ENCODE measurements at places on chromosomes 5 and 9.
A peak's percentile ranks its signal among the peaks of the same experiment; 100 is the strongest.

GRCh38 chr5:113181853-113182490, 205.4 kb downstream of the DCP2 start:
- DNase-seq, result no peak

GRCh38 chr5:53333160-53333559, 147.3 kb upstream of the FST start:
- no peak for DNase-seq

DNA sequence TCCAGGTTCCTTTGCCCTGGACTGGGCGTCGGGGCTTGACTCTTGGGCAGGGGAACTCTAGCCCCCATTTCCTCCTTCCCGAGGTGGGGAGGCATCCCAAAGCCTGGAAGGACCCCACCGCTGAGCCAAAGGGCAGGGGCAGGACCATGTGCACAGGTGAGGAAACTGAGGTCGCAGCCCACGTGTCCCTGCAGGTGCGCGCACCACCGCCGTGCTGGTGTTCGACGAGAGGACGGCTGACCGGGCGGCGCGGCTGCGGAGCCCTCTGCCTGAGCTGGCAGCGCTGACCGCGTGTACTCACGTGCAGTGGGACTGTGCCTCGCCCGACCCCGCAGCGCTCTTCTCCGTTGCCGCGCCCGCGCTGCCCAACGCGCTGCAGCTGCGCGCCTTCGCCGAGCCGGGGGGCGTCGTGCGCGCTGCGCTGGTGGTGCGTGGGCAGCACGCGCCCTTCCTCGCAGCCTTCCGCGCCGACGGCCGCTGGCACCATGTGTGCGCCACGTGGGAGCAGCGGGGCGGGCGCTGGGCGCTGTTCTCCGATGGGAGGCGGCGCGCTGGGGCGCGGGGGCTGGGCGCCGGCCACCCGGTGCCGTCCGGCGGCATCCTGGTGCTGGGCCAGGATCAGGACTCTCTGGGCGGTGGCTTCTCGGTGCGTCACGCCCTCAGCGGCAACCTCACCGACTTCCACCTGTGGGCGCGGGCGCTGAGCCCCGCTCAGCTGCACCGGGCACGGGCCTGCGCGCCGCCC, 2.8 kb downstream of the ADGRD2 start:
- no peak for DNase-seq

DNA sequence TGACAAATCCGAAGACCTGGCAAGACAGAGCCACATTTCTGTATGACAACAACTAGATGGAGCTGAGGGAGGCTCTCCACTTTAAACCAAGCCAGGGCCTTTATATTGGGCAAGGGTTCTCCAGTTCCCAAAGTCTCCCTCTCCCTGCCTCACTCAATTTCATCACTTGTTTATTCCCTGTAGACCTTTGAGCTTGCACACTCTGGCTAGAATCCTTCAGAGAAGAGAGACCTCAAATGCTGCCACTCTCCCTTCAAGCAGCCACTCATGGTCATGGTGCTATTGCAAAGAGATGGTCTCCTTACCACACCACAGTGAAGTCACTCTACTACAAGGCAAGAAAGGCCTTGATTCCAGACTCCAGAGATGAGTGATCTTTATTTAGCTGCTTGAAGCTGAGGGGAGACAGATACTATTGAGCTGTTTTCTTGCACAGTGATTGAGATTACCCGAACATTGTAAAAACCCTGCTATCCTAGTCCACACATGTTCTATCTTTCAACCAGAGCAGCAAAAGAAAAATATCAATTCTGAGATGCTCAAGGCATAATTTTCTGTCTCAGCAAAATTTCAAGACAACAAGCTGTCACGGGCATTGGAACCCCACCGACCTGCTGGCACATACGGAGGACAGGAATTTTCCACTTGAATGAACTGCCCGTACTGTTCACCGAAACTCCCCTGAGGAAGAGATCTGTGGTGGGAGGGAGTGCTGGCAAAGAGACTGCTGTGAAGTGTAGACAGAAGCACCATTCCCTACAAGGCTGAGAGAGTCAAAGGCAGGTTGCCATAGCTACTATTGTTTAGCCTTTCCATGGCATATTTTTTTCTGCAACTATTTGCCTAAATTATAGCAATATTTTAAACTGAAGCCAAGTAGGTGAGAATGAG, 81.1 kb downstream of the CDO1 start:
- no peak for DNase-seq

- no peak for DNase-seq
Measured at GRCh38 chr5:55101556-55102276, 730 bp upstream of the GZMA start.

GRCh38 chr5:67146574-67146973, 50.0 kb downstream of the CD180 start:
- DNase-seq, result no peak

DNA sequence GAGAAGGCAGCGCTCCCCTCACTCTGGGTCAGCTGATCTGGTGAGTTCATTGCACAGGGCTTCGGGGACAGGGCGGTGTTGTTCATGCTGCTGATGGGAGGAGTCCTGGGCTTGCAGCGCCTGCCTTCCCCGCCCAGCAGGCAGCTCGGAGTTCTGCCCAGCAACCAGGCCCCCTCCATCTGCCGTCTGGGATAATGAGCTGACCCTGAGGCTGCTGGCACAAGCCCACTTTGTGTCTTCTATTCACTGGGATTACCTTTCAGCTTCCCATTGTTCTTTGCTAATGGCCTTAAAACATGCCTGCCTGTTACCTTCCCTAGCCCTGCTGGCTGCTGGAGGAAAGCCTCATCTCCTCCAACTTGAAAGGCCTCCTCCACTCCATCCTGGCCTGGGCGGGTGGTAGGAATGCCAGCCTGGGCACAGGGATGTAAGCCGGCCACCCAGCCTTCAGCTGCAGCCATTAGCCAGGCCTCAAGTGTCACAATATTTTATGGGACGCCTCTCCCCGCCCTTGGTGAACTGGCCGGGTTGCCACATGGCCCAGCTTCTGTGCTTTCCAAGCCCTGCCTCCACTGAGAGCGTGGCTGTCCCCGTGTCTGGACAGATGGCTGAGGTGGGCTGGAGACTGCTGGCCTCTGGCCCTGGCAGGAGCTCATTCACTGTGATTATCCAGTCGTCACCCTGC, 70.4 kb downstream of the GADD45G start:
- DNase-seq, result peak; percentile 76

DNA sequence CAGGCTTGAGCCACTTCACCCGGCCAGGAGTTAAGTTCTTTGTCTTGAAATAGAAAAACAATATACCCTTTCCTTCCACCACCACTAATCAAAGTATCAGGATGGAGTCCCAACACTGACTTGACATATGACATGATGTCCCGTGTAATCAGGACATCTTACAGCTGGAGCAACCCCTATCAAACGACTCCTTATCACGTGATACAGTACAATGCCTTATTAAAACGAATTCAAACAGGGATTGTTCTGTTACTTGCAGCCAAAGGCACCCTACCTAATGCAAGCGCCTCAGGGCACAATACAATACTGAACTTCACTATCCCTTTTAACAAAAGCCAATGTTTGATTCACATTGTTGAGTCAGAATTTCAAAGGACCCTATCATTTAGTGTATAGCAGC, 261.3 kb downstream of the SLIT3 start:
- no peak for DNase-seq

DNA sequence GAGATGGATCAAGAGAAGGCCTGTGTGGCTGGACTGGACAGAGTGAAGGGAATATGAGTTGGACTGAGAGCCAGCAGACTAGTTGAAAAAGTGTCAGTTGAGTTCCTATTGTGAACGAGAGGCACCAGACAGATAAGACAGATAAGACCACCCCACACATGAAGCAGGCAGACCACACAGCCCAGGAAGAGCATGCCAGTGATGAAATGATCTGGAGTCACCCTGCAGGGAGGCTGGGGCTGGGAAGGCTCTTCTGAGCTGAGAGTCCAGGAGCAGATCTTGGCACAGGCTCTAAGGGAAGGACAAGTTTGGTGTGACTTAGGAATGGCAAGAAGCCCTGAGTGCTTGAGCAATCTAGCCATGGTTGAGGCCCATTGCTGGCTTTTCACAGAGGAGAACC, 10.6 kb upstream of the SLC25A48 start:
- no peak for DNase-seq

All from NCI-H524 (cell line).